Activated CD8-positive, alpha-beta T cell treated with anti-CD3 and anti-CD28 coated beads for 36 hours (primary cell): ENCODE measurements at places on chromosomes 1 and 21. TPM values are rescaled to one million over a fixed set of nuclear protein-coding genes. Genes with fewer than 3 reads are reported as not detected.

DNA sequence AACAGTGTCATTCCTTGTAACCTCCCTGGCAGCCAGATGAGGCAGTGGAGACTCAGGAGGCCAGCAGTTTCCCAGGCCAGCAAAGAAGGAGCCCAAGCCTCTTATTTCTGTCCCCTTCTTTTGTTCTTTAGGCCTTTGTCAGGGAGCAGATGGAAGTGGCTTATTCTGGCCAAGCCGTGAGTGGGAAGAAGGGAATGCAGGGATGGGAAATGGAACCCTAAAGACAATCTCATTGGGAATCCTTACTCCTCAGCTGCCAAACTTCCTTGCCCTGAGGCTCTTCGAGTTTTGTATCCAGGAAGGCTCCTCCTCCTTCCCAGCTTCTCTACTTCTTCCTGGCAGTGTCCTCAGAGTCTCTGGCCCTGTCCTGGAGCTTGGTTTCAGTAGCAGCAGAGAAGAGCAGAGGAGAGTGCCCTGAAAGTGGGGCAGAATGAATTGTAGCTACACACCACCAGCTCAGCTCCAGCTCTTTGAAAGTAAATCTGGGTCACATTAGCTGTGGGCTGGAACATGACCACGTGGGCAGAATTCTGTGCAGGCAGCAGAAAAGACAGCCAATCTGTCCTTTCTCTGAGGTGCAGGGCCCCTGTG is 63.9 kb downstream of the NDUFS5 start:
- no peak overlapping the region for H3K27ac ChIP-seq
- no peaks in the 10 kb centered on the region for H3K36me3 ChIP-seq
- no peak for DNase-seq
- peaks cover 3% of the 10 kb centered on the region for H3K27me3 ChIP-seq
- H3K4me3 ChIP-seq, result no peak overlapping the region

- no peaks in the 10 kb centered on the region for H3K36me3 ChIP-seq
- no peak overlapping the region for H3K27ac ChIP-seq
- peaks cover 3% of the 10 kb centered on the region for H3K27me3 ChIP-seq
- no peaks in the 10 kb centered on the region for H3K4me1 ChIP-seq
Observed at GRCh38 chr1:36849956-36850355, 184.4 kb downstream of the GRIK3 start.

DNA sequence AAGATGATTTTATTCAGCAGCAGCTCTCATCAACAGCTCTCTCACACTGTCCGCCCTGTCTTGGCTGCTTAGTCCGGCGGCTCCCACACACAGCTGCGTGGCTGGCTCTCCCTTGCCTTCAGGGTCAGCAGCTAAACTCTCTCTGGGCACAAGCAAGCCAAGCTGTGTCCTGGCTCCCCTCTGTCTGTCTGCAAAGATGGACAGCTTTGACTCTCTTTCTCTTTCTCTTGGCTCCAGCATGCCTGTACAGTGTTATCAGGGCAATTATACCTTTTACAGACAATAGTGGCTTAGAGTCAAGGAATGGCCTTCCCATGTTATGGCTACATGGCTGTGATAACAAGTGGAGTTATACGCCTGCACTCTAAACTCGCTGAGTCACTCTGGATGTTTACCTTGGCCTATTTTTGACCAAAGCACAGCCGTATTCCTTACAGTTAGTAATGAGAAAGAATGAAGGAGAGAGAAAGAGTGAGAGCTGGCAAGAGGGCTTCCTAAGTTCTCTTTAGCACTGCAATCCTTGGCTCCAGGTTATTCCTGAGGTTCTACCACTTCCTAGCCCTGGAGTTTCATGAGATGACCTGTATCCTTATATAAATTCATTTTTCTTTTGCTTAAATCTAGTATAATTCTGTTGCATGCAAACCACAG is 59.9 kb upstream of the ZSWIM5 start:
- H3K27me3 ChIP-seq, result no peaks in the 10 kb centered on the region
- H3K36me3 ChIP-seq, result no peaks in the 10 kb centered on the region
- no peak overlapping the region for H3K27ac ChIP-seq

GRCh38 chr1:43011020-43011419 is 52.4 kb upstream of the SLC2A1 start:
- no peak overlapping the region for H3K27ac ChIP-seq
- H3K27me3 ChIP-seq, result no peaks in the 10 kb centered on the region
- no peaks in the 10 kb centered on the region for H3K4me1 ChIP-seq
- H3K36me3 ChIP-seq, result no peaks in the 10 kb centered on the region
- H3K4me3 ChIP-seq, result no peak overlapping the region
- no peak for DNase-seq

- H3K27me3 ChIP-seq, result peaks cover 3% of the 10 kb centered on the region
- no peaks in the 10 kb centered on the region for H3K36me3 ChIP-seq
Observed at GRCh38 chr1:244280859-244281258, 170.8 kb downstream of the ADSS2 start.

GRCh38 chr1:27220096-27220495 is 14.3 kb upstream of the WDTC1 start:
- no peak overlapping the region for H3K4me3 ChIP-seq
- H3K27ac ChIP-seq, result no peak overlapping the region
- H3K4me1 ChIP-seq, result no peaks in the 10 kb centered on the region

- H3K27me3 ChIP-seq, result no peaks in the 10 kb centered on the region
- no peaks in the 10 kb centered on the region for H3K36me3 ChIP-seq
- H3K27ac ChIP-seq, result no peak overlapping the region
- peaks cover 30% of the 10 kb centered on the region for H3K4me1 ChIP-seq
- no peak overlapping the region for H3K4me3 ChIP-seq
Observed at GRCh38 chr1:66767626-66768025, 15.4 kb downstream of the DYNLT5 start.

- H3K4me3 ChIP-seq, result no peak overlapping the region
- H3K36me3 ChIP-seq, result no peaks in the 10 kb centered on the region
- H3K4me1 ChIP-seq, result peaks cover 34% of the 10 kb centered on the region
- no peaks in the 10 kb centered on the region for H3K27me3 ChIP-seq
Observed at GRCh38 chr21:45611939-45612664, 31.4 kb upstream of the PCBP3 start.

- no peak overlapping the region for H3K4me3 ChIP-seq
- no peak for DNase-seq
- H3K4me1 ChIP-seq, result no peaks in the 10 kb centered on the region
Observed at GRCh38 chr1:187261637-187262036, 432.9 kb downstream of the PLA2G4A start.

GRCh38 chr1:65422241-65423203 is 2.1 kb downstream of the LEPR start:
- no peak overlapping the region for H3K4me3 ChIP-seq

GRCh38 chr1:152870831-152871730 is 7.0 kb upstream of the SMCP start:
- no peak overlapping the region for H3K27ac ChIP-seq
- DNase-seq, result peak; percentile 4
- no peaks in the 10 kb centered on the region for H3K4me1 ChIP-seq
- H3K4me3 ChIP-seq, result no peak overlapping the region
- peaks cover 3% of the 10 kb centered on the region for H3K27me3 ChIP-seq

GRCh38 chr1:230550428-230550827 is 91.9 kb upstream of the COG2 start:
- no peak overlapping the region for H3K4me3 ChIP-seq
- no peak for DNase-seq
- H3K27ac ChIP-seq, result no peak overlapping the region
- no peaks in the 10 kb centered on the region for H3K36me3 ChIP-seq
- H3K27me3 ChIP-seq, result peaks cover 24% of the 10 kb centered on the region

DNA sequence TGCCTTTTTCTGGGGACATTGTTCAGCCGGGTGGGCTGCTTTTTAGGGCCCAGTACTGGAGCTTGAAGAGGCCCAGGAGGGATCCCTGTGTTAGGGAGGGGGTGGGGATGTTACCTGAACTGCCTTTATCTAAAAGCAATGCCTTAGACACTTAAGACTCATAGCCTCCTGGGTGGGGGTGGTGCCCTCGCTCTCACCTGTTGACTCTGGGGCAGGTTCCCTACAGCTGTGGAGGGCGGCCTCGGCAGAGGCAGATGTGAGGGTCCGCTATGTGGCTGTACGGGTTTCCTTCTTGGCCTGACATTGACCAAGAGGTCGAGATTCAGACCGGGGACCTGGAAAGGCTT is 716 bp downstream of the INAVA start:
- no peak overlapping the region for H3K4me3 ChIP-seq
- H3K36me3 ChIP-seq, result no peaks in the 10 kb centered on the region
- H3K27me3 ChIP-seq, result peaks cover 34% of the 10 kb centered on the region
- H3K27ac ChIP-seq, result no peak overlapping the region

- H3K4me1 ChIP-seq, result no peaks in the 10 kb centered on the region
- H3K36me3 ChIP-seq, result no peaks in the 10 kb centered on the region
- no peak for DNase-seq
- peaks cover 7% of the 10 kb centered on the region for H3K27me3 ChIP-seq
Observed at GRCh38 chr1:18343581-18343980, 137.1 kb upstream of the KLHDC7A start.

DNA sequence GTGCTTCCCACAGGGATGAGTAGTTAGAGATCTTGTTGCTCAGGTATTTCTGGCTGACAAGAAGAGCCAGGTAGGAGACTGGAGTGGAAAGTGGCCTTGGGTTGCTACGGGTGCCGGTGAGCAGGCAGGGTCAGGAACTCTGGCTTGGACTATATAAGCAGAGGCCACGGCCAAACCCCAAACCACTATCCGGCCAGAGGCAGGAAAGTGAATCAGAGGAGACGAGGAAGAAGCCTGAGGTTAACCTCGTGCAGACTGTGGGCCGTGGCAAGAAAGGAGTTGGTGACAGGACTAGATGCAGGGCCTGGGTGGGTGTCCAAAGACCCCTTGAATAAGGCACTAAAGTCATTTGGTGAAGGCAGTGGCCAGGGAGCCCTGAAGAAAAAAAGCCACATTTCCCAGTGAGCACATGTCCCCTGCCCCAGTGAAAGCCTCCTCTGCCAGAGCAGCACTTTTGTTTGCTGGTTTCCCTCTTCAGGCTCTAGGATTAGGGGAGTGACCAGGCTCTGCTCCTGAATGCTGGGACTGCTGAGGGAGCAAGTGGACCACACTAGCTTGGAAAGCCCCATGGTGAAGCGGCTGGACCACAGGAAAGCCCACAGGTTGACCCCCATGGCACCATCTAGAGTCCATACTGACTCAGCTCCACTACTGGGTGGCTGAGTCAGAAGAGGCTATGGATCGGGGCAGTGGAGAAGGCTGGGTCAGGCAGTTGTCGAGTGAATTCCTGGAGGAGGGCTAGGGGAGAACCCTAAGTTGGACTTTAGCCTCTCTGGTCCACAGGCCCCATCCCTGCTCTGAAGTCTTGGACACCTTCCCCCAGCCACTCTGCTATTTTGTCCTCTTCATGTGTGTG is 23.4 kb downstream of the CSF1 start:
- peak overlapping the region; percentile 61 for H3K27ac ChIP-seq
- H3K4me1 ChIP-seq, result peaks cover 7% of the 10 kb centered on the region
- H3K27me3 ChIP-seq, result no peaks in the 10 kb centered on the region
- DNase-seq, result peak; percentile 33
- H3K4me3 ChIP-seq, result no peak overlapping the region
- H3K36me3 ChIP-seq, result peaks cover 11% of the 10 kb centered on the region

- H3K27ac ChIP-seq, result no peak overlapping the region
- no peak overlapping the region for H3K4me3 ChIP-seq
- H3K27me3 ChIP-seq, result peaks cover 4% of the 10 kb centered on the region
- no peaks in the 10 kb centered on the region for H3K4me1 ChIP-seq
- H3K36me3 ChIP-seq, result no peaks in the 10 kb centered on the region
- no peak for DNase-seq
Observed at GRCh38 chr1:2801046-2801445, 447 bp downstream of the TTC34 start.

DNA sequence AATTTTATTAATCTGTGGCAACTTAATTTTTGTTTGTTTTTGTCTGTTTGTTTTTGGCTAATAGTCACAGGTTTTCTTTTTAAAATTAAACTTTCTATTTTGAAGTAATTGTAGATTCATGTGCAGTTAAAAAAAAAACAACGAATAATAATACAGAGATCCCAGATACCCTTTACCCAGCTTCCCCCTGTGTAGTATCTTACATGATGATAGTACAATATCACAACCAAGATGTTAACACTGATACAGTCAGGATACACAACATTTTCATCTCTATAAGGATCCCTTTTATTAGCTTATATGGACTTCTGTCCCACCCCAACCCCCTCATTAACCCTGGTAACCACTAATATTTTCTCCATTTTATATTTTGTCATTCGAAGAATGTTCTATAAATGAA is 5.9 kb downstream of the VPS45 start:
- peaks cover 21% of the 10 kb centered on the region for H3K4me1 ChIP-seq
- no peak overlapping the region for H3K27ac ChIP-seq
- peaks cover 40% of the 10 kb centered on the region for H3K36me3 ChIP-seq
- H3K4me3 ChIP-seq, result no peak overlapping the region
- DNase-seq, result no peak
- H3K27me3 ChIP-seq, result no peaks in the 10 kb centered on the region

- H3K27ac ChIP-seq, result no peak overlapping the region
- no peak overlapping the region for H3K4me3 ChIP-seq
- DNase-seq, result no peak
- no peaks in the 10 kb centered on the region for H3K4me1 ChIP-seq
Observed at GRCh38 chr1:201404722-201405483, 5.8 kb upstream of the LAD1 start.

- H3K4me3 ChIP-seq, result no peak overlapping the region
- peak; percentile 24 for DNase-seq
- H3K27me3 ChIP-seq, result no peaks in the 10 kb centered on the region
- no peaks in the 10 kb centered on the region for H3K4me1 ChIP-seq
Observed at GRCh38 chr1:94514095-94514727, 27.3 kb downstream of the F3 start.

The CELA2B gene
- not detected for total RNA-seq

The ESPN gene
- total RNA-seq, result 0.99 TPM

The MMEL1 gene
- total RNA-seq, result 1.8 TPM

The RCAN3 gene
- total RNA-seq, result 55.3 TPM

The USP1 gene
- total RNA-seq, result 68.1 TPM

The CIART gene
- total RNA-seq, result 3.6 TPM

The TNFRSF18 gene
- 135 TPM for total RNA-seq

The RNF223 gene
- total RNA-seq, result not detected

The CDA gene
- not detected for total RNA-seq

The BRINP3 gene
- total RNA-seq, result not detected

The OR6K6 gene
- total RNA-seq, result not detected

The IVL gene
- total RNA-seq, result not detected
